ENCODE measurements at places on chromosomes 12 and 14.

GRCh38 chr12:124078800-124079199 is 105.8 kb downstream of the ZNF664 start:
- no peak for DNase-seq

- no peak for DNase-seq
Observed at GRCh38 chr12:87728931-87729593, 300.1 kb downstream of the C12orf50 start.

DNA sequence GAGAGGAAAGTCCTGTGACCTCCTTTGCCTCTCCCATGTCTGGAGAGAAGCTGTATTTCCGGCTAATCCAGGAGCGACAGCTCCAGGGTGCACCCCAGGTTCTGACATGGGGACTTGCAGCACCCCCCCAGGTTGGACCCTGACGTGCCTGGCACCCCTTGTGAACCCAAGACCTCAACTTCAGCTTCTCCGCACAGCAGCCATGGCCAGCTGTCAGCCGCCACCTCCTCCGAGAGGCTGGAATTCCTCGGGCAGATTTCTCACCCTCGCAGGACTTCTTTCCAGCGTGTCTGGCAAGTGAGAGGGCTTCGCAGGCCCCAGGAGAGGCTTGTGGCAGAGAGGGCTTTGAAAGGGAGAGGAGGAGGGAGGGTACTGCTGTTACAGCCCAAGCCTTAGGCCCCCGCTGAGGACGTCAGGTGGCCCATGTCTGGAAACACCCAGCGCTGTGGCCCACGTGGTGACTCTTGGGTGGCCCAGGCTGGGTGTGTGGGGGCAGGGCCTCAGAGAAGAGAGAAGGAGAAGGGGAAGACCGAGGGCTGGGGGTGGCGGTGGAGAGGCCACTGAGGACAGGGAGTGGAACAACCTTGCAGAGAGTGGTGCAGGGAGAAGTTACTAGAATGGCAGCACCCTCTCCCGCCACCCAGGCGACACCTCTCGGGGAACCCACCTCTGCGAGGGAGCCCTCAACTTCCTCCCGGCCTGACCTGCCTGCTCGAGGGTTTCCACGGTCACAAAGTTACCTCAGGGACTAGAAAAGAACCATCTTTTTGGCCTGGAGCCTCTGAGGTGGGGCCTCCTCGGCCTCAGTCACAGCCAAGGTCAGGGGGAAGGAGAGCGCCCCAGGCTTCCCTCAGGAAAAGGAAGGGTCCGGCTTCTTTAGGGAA is 11.7 kb upstream of the RPS6KL1 start:
- DNase-seq: no peak

DNA sequence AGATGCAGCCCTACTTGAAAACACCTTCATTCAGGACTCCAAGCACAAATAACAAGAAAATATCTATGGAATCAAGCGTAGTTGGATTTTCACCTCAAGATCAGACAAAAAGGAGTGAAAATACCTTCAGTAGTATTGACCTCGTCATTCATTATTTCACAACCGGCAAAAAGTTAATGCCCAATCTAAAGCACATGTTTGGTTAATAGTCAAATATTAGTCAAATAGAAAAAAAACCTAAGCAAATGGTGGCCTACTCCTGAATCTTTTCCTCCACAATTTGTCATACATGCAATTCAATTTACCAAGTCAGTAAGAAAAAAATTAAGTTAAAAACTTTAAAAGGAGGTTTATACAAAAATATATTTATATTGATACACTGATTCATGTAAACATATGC is 50.0 kb downstream of the SLC38A4 start:
- DNase-seq: no peak

GRCh38 chr12:124480469-124481256 is 86.7 kb downstream of the NCOR2 start:
- DNase-seq: peak; percentile 29

DNA sequence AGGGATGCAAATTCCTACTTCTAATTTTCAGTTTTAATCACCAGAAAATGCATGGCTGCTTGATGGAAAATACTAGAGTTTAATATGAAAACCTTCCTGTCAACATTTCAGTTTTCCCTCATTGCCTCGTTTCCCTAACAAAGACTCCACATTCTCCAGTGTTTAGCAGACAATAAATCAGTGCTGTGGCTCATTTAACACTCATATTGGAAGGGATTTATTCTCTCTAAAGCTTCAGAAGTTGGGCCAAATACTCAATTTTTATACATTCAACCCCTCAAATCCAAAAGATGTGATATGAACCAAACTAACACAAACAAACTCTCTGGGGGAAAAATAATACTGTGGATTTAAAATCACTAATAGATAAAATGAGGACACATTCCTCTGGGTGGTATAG is 482.5 kb downstream of the FLRT2 start:
- no peak for DNase-seq

DNA sequence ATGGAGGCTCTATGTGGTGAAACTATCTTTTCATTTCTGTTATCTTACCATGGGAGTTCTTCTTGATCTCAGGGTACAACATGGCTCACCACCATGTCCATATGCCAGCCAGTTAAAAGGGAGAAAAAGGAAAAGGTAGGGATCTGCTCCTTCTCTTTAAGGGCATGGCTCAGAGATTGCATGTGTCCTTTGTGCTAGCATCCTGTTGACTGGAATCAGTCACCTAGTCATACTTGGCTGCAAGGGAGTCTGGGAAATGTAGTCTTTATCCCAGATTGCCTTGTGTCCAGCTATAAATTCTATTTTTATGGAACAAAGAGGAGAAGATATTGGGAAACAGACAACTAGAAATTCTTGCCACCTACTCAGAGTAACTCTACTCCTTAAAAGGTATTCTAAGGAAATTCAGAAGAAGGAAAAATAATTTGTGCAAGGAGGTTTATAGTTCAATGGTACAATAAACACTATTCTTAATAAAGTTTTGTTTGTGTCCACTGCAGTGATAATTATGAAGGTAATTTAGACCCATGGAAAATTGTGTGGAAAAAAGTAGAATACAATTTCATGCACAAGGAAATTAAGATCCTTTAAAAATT is 86.4 kb upstream of the RPH3A start:
- no peak for DNase-seq

GRCh38 chr12:12699345-12699744 is 3.4 kb upstream of the GPR19 start:
- DNase-seq: no peak

DNA sequence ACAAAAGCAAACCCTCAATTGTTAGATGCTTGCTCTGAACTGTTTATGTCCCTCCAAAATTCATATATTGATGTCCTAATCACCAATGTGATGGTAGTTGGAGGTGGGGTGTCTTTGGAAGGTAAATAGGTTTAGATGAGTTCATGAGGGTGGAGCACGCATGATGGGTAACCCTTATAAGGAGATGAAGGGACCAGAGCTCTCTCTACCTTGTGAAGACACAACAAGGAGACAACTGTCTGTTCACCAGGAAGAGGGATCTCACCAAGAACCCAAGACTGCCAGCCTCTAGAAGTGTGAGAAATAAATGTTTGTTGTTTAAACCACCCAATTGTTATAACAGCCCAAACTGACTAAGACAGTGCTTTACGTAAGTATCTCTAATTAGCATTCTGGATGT is 27.0 kb downstream of the DHRS2 start:
- no peak for DNase-seq

DNA sequence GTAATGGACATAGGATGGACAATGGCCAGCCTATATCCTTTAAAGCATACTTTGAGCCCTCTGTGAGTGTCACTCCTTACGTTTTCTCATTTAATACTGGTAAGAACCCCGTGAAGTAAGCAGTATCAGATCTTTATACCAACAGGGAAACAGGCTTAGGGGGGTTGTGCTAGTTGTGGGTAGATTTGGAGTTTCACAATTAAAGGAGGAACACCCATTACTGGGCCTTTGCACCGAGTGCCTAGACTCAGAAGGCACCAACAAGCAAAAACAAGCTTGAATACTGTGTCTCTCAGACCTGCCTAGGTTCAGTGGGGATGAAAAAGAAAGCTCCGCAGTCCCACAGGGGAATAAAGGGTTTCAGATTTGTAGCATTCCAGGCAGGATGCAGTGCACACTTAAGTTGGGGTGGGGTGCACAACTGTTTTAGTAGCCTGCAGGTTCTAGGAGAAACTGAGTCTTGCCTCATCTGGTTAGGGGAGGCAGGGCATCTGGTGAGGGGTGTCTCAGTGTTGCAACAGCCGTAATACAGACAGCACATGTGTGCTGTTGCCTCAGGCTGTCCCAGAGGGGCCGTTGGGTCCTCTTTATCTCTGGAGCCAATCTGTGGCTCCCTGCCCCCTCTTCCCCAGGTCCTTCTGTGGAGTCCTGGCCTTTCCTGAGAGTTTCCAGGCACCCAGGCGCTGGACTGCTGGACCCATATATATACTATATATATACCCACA is 51.2 kb downstream of the IRAK3 start:
- DNase-seq: no peak

DNA sequence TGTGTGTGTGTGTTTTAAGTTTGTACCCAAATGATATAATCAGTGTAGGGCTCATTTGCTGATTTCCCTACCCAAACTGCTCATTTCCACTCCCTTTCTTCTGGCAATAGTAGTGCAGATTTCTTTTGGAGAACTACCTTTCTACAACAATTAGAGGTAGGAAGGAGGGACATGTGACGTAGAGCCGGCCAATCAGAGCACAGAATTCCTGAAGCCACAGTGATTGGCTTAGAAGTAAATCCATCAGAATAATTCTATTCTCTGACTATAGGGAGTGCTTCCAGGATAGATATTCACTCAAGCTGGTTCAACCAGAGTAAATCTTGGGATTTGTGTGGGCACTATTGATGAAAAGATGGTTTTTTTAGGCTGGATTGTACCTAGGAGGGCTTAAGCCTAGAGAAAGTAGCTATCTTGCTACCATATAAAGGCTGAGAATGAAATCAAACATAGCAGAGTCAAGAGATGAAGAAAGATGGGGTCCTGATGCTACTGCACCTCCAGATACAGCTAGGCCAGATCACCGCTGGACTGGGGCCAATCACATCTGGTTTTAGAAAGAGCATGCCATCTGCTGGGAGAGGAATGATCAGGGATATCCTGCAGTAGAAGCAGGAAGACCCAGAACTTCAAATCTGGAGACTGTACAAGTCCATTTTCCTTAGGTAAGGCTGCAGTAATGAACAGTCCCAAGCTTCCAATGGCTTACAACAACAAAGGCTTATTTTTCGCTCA is 54.1 kb upstream of the NUAK1 start:
- no peak for DNase-seq

- DNase-seq: no peak
Observed at GRCh38 chr14:24307575-24308341, at the start of gene CIDEB. CIDEB (minus strand) TSS chr14:24307977; CDS start chr14:24307858, 119 bp downstream.

GRCh38 chr12:117820216-117820907 is 148.4 kb downstream of the KSR2 start:
- no peak for DNase-seq

GRCh38 chr12:62272936-62273552 is 12.8 kb downstream of the USP15 start:
- no peak for DNase-seq

- DNase-seq: no peak
Observed at GRCh38 chr14:99841436-99842071, 48.3 kb downstream of the EML1 start.

Measured in stimulated activated CD4-positive, alpha-beta T cell treated with anti-CD3 and anti-CD28 coated beads, Interleukin-15, amount 100 ng/mL, for 48 hours (primary cell).